ENCODE measurements at places on chromosomes 2 and 18.

DNA sequence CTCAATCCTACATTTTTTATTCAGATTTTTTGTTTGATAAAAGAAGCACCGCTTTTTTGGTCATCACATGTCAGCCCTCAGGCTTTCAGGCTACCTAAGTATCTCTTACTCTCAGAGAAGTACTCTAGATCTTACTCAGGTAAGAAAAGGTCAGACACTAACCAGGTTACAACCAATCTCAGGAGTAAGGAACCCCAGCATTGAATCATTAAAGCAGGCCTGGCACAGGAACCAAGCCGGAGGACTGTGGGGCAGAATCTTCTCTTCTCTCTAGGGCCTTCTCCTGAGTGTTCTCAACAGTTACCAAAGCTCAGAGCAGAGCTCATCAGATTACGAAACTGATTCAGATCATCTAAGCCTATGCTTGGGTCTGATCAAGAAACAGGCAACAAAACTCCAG lies 28.2 kb downstream of the RBMS1 start:
- no peak for DNase-seq

DNA sequence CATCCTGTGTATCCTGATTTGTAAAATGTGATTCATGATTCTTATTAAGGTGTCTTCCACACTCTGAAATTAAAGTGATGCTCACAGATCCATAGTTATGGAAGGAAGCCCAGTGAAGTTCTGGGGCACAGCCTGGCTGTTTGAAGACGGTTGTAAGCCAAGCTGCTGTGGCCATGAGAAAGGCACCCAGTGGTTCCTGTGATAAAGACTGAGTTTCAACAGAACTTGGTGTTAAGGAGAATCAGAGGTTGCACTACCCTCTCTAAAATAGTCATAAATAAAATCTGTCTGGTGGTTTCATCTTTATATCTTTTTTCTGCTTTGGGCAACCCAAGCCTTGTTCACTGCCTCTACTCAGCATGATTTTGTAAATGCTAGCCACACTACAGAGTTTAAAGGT lies 32.2 kb upstream of the SPOPL start:
- no peak for DNase-seq

- no peak for DNase-seq
Measured at GRCh38 chr2:149278161-149278871, 52.1 kb upstream of the LYPD6 start.

DNA sequence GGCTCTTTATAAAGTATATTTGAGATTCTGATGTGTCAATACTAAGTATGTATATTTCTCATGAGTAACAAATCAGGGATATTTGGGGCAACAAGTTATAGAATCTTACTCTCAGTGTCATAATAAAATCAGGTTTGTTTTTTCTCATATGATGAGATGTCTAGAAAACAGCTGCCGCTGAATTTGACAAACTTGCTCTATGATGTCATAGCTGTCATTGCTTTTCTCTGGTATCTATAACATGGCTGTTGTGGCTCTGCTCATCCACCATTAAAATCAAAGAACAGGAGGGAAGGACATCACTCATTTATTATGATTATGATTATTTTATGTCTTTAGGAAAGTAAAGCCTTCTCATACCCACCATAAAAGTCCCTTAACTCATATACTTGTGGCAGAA lies 417.2 kb upstream of the LRRTM4 start:
- no peak for DNase-seq

DNA sequence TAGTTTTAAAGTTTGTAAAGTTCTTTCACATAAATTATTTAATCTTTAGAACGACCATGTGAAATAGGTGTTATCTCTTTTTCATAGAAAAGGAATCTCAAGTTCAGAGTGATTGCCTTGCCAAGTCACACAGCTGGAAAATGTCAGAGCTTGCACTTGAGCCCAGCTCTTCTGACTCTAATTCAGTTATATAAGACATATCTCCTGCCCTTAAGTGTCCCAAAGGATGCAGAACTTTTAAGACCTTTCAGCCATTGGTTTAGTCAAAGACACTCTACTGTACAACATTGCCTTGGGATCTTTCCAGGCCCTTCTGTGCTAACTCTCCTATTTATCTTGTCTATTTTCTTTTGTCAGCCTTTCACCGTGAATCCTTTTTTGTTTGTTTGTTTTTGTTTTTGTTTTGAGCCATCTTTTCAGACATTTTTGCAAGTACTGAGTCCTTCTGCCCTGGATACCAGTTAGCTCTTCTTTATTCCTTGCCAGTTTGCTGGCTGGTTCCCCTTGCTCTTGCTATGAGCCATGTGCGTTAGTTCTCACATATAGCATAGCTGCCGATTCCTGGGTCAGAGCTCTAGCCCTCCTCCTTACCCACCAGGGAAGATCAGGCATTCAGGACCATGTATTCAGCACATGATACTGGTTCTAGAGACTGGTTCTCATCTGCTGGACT lies 160.0 kb upstream of the MYO3B start:
- DNase-seq: no peak

GRCh38 chr2:111946294-111947114 lies 48.1 kb downstream of the MERTK start:
- peak; percentile 81 for DNase-seq

- DNase-seq: no peak
Measured at GRCh38 chr2:222760301-222760897, 88.9 kb downstream of the MOGAT1 start.

DNA sequence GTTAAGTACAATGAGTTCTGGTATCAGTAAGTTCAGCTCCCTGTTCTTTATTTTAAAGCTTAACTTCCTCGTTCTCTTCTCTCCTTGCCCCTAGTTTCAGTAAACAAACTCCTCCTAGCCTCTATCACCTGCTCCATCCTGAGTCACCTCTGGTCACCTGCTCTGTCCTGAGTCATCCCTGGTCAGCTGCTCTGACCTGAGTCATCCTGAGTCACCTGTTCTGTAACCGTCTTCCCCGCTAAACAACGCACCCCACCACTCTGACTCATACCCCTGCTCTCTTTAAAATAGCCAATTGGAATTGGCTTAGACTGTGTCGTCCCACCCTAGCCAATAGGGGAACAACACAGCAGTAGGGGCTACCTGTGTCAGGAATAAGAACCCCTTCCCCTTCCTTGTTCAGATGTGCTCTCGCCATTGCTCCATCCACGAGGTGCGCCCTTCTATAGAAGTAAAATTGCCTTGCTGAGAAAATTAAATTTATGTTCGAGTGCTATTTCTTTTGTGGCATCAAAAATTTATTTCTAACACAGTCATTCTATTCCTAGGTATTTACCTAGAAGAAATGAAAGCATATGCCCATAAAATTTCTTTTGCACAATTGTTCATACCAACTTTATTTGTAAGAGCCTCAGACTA lies 24.9 kb upstream of the RMND5A start:
- DNase-seq: peak; percentile 93

DNA sequence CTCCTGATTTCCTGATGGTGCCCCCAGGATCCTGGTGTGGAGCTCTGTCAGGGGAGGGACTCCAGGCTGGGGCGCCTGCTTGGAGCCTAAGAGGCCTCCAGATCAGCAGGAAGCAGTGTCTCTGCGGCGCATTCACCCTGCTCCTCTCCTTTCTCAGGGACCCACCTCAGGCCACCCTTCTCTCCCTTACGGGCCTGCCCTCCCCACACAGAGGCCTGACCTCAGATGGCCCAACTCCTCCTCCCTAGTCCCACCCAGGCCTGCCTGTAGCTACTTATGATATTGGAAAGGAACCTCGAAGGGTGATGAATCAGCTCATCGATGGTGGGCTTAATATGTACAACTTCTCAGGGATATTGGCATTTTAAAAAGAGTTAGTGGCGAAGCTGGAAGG lies 10.6 kb downstream of the TMEM37 start:
- DNase-seq: no peak

- DNase-seq: no peak
Measured at GRCh38 chr18:48862132-48862531, 88.6 kb downstream of the SMAD7 start.

DNA sequence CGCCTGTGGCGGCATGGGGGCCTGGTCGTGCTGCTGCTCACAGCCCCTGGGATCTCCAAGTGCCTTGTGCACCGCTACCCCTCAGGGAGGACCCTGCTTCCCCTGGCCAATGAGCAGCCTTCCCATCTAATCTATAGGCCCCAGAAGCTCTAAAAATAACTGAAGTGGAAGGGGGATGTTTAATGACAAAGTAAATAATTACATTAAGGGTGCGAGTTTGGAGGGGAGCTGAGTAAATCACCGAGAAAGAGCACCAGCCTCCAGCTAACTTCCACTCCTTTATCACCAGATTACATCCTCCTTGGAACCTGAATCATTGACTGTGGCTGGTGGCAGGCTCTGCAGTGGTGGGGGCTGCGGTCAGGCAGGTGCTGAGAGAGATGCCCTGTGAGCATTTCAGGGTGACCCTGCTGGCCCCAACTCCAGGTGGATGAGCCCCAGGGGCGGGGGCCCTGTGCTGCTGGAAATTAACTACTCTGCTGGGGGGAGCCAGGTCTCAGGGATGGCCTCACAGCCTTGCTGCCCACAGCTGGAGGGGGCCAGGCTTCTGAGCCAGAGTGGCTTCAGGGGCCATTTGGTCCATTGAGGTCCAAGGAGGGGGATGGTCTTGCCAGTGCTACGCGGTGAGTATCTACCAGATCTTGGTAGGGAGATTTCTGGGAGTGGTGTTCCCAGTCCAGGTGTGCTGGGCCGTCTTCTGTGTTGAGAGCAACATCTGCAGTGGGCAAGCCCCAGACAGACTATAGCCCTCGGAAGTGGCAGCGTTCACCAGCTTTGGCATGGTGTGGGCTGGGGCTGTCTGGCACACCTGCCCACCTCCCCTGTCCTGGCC lies 74.2 kb downstream of the GLI2 start:
- no peak for DNase-seq

GRCh38 chr2:178799305-178799704 lies 7.9 kb downstream of the TTN start:
- DNase-seq: no peak

DNA sequence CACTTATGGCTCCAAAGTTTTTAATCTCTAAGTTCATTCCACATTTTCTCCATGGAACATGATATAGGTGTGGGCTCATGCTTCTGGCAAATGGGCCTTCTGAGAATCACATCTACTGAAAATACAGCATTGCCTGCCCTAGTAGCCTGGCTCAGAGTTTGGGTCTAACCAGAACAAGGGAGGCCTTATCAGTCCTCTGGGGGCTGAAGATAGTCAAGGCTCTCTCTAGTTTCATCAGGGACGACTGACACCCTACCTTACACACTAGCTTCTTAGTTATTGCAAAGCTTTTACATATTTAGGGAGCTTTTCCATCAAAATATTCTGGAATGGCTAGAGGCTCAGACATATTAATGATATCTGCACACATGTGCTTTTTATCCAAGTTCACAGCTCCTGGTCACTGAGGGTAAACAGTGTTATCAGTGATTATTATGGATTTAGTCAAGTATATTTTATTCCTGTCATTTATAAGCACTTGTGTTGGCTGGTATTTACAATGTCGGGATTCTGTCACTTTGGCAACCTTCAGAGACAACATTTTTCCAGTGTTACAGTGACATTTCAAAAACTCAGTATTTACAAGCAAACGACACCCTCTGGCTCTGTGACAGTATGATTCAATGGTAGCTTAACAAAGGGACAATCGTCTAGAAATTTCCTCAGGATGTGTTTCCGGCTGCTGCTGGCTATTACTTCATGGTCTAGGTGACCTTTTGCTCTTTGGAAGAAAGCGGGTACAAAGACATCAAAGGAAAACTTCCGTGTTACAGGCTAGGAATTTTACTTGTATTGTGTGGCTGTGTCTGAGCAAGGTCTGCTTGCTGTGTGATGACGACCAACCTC lies 200.6 kb downstream of the TCF4 start:
- no peak for DNase-seq

DNA sequence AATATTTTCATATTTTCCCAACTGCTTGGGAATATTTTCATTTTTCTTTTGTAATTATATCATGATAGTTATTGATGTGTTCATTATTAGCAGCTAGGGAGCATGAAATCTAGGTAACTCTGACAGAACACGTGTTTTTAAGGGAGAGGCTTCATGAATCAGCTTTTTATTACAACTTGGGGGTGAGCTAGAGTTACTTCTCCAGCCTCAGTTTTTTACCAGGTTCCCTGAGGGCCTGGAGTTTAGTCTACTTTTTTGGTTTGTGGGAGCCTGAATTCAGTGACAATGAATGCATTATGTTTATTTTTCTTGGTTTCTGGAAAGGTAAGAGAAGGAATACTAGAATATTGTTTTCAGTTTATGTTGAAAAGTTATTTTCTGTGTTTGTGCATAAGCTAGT lies 18.0 kb downstream of the NAB1 start:
- DNase-seq: no peak

GRCh38 chr18:58387716-58388115 lies 241.2 kb downstream of the ALPK2 start:
- DNase-seq: peak; percentile 42

DNA sequence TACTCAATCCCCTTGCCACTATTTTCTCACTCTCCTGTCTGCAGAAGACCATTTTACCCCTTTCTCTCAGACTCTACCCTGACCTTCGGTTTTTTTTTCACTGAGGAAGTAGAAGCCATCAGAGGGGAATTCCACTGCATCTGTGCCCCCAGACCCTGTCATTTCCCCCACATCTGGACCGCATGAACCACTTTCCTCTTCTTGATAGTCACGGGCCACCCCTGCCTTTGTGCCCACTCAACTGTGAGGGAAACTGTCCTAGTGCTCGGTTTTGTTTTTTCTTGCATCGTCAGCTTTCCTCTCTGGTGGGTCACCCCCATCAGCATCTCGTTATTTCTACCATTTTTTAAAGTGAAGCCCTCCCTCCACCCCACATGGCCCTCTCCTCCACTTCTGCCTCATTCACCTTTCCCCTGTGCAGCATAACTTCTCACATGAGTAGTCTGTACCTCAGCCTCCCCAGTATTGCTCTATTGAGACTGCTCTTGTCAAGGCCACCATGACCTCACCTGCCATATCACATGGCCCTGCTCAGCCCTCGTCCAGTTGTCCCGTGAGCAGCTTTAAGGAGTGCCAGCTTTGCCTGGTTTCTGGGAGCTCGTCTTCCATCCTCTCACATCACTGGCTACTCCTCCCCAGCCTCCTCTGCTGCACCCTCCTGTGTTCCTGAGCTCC lies 32.4 kb downstream of the TMEM87B start:
- DNase-seq: no peak
